ENCODE measurements at places on chromosomes 3 and 15.

GRCh38 chr3:8443829-8444791, 57.5 kb upstream of the LMCD1 start:
- no peak for DNase-seq

GRCh38 chr3:59408047-59408624, 358.3 kb upstream of the CFAP20DC start:
- no peak for DNase-seq

DNA sequence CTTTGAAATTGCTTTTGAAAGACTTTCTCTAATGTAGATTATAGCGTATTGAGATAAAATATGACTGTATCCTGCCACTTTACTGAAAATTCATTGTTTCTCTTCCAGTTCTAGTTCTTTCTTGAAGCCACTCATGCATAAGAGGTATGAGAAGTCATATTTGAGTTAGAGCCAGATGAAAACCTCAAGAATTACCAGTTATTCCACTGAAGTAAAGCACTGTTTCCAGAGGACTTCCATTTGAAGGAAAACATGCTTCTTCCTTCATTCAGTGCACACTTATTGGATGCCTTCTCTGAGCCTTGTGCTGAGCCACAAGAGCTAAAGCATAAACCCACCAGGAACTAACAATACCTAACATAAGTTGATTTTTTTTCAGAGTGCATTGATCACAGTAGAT, 513.4 kb downstream of the ZNF385D start:
- no peak for DNase-seq

DNA sequence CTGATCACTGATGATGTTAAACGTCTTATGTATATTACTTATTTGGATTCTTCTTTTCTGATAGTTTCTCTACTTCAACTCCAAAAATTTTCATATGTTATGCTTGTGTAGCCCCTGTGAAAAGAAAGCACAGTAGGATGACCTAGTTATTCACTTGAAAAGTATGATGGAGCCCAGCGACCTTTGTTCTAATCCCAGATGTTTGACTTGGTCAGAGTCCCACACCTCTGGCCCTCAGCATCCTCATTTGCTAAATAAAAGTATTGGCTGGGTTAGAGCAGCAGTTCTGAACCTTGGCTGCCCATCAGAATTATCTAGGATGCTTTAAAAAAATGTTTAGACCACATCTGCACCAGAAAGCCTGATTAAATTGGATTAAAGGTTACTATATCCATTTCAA, 173.7 kb downstream of the ATG7 start:
- DNase-seq = no peak
